ENCODE measurements at places on chromosomes 2 and 18.

- no peak for DNase-seq
Measured at GRCh38 chr18:23503963-23504344, 643 bp downstream of the RMC1 start.

DNA sequence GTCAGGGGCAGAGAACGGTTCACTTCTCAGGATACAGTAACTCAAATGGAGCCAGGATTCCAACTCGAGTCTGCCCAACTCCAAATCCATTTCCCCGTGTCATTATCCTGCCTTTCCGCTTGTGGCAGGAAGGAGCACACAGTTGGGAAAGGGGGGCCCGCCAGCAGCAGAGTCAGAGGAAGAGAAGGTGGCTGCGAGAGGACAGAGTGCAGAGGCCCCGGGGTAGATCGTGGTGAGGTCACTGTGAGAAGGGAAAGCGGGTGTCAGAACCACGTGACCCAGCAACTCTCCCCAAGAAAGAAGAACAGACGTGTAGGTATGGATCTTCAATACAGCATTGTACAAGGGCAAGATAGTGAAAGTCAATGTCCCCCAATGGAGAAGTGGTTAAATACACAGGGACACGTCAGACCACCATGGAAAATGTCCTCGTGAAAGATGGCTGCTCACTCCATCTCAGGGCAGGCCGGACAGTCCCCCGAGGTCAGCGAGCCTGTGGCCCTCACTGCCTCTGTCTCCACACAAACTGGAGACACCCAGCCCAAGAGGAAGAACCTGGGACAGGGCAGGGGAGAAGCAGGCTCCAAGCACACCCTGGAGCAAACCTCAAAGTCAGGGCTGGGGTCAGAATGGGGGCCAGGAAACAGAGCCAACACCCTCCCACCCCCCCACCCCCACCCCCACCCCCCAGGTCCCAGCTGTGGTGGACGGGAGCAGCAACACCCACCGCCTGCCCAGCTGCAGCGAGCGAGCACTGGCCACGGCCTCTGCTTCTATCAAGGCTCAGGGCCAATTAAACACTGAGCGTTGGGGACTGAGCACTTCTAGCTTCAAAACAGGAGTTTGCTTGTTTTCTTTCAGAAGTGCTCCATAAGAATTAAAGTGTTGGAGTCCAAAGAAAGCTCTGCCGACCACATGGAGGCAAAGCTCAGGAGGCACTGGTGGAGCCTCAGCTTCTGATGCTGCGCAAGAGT lies 92.7 kb downstream of the EIPR1 start:
- no peak for DNase-seq

- no peak for DNase-seq
Measured at GRCh38 chr18:48943736-48944527, 6.8 kb downstream of the SMAD7 start.

- no peak for DNase-seq
Measured at GRCh38 chr18:59232309-59233016, 12.5 kb downstream of the GRP start.

- no peak for DNase-seq
Measured at GRCh38 chr2:105313877-105314276, 15.7 kb downstream of the TGFBRAP1 start.

DNA sequence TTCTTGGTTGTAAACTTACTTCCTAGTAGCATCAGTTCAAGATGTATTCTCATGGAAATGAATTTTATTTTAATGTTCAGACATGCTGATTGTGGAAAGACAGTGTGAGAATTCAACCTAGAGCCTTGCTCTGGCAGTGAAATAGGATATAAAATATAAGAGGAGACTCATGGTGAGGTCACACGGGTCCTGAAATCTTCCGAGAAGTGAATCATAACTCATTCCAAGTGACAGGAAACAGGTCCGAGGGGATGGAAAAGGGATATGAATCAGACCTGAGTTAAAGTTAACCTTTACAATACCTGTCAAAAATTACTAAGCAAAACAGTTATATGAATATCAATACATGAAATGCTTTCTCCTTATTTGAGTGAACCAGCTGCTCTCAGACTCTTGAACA lies 185.2 kb upstream of the LRRTM1 start:
- DNase-seq, result no peak

All from T-cell (primary cell).